Peyer's patch (tissue), 4 donors: ENCODE measurements at places on chromosomes 6 and 20. TPM values are rescaled to one million over a fixed set of nuclear protein-coding genes. Genes with fewer than 3 reads are reported as not detected.

DNA sequence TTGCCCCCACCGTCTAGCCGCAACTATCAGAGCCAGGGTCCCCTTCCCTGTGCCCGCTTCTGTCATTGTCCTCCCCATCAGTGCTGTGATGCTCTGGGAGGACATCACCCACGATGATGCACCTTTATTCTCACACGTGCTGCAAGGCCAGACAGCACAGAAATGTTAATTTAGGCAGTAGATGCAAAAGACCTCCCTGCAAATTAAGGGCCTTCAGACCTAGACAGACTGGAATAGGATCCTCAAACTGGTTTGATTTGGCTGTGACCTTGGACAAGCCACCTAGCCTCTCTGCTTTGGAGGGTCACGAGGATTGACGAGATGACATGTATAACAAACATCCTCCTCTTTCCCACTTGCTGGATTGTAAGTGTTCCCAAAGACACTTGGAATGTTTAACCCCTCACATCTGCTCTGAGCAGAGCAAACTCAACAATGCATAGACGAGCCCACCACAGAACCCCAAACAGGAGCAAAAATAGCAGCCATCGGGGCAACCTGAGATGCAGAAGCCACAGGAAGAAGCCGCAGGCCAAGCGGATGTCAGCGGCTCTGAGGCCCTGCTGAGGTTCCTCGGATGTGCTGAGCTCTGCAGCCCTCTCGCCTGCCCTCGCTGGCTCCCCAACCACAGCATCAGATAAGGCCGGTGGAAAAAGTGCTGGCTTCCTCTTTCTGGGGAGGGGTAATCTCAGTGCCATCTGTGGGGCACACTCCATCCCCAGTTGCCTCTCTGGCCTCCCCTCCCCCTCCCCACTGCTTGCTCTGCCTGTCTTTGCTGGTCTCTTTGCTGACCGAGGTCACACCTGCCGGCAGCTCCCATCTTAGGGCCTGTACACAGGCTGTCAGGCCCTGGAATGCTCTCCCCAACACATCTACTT is 35.3 kb downstream of the TOX2 start:
- peak; percentile 77 for DNase-seq

ARMC2 gene
- 0.53 TPM for total RNA-seq

GRCh38 chr6:19998541-19998940 is 161.4 kb downstream of the ID4 start:
- no peak for DNase-seq

GRCh38 chr6:107275330-107275865 is 160.1 kb upstream of the BEND3 start:
- DNase-seq = no peak

SIM1 gene
- total RNA-seq = not detected

GRCh38 chr6:169263836-169264608 is 10.4 kb upstream of the THBS2 start:
- no peak for DNase-seq

GRCh38 chr20:40891351-40891750 is 137.3 kb upstream of the TOP1 start:
- DNase-seq = no peak

SEMG1 gene
- not detected for total RNA-seq

ID4 gene
- 12.3 TPM for total RNA-seq

DNA sequence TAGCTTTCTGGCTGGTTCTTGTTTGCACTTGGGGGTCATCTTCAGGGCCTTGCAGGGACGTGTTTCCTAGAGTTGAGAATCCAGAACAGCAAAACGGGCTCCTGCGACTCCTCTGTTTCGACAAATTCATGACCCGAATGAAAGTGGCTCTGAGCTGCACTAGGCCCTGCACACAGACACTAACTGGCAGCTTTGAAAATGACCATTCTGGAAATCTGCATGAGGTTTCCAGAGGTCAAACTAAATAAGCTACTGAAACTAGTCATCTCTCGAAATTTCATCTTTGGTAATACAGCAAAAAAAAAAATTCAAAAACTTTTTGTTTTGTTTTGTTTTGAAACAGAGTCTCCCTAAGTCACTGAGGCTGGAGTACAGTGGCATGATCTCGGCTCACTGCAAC is 15.5 kb upstream of the BMP7 start:
- no peak for DNase-seq

AVP gene
- 5.8 TPM for total RNA-seq

- no peak for DNase-seq
These were observed 287.6 kb downstream of the ESR1 start for GRCh38 chr6:152094992-152095592.

GRCh38 chr20:38844963-38845362 is 39.5 kb downstream of the PPP1R16B start:
- no peak for DNase-seq

DNA sequence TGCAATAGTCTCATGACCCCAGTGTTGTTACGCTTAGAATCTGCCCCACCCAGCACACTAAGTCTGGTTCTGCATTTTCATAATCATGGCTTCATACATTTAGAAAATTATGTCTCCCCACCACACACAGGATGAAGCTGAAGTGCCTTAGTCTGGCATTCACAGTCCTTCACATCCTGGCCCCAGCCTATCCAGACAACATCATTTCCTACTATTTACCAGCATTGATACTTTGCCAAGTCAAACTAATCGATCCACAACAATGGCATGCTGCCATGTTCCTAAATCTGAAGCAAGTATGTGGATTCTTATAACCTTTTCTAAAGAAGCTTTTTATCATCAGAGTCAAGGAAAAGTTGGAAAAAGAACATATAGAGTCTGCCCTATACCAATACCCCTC is 132.4 kb upstream of the FBXL4 start:
- DNase-seq = no peak

DNA sequence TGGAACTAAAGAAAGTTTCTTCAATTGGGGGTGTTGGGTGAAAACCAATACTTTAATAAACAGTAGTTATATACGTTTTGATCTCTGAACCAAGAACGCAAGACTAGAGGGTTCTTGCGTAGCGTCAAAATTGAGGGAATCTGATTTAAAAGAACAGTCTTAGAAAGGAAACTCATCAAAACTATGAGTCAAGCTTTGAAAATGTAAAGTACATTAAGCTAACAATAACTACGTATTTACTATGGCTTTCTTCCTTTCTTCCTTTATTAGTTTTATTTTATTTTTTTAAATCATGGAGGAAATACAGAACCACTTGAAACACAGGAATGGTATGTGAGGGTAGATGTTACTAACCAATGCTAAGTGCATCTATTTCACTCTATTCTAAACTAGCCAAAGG is 287.0 kb upstream of the RSPO3 start:
- no peak for DNase-seq

ZBTB24 gene
- total RNA-seq = 6.7 TPM

- no peak for DNase-seq
These were observed 55.0 kb downstream of the AIG1 start for GRCh38 chr6:143115728-143116127.

DNA sequence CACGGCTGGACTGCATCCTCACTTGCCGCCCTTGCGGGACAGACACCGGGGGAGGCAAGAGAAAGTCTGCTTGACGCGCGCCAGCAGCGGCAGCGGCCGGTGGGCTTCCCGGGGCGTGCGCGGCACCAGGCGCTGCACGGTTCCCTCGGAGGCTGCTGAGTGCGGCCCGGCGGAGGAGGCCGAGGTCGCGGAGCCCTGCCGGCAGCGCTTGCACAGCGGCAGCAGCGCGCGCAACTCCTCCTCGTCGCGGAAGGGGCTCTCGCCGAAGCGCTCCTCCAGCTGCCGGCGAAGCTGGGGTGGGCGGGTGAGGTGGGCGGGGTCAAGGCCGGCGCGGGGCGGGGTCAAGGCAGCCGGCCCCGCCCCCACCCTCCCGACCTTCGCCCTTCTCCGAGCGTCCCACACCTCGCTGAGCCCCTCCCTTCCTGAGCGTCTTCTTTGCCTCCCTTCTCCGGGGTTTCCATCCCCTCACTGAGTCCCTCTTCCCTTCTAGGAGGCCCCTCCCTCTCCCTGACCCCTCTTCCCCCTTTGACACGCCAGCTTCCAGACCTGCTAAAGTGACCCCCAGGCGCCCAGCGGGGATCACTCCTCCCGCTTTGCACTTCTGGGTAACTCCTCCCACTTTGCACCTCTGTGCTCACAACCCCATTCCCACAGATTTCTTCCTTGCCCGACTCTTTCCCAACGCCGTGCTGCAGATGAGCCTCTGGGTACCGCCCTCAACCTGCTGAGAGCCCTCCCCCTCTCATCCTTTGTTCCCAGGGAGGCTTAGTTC is 8.8 kb downstream of the DUSP15 start:
- peak; percentile 84 for DNase-seq

DNA sequence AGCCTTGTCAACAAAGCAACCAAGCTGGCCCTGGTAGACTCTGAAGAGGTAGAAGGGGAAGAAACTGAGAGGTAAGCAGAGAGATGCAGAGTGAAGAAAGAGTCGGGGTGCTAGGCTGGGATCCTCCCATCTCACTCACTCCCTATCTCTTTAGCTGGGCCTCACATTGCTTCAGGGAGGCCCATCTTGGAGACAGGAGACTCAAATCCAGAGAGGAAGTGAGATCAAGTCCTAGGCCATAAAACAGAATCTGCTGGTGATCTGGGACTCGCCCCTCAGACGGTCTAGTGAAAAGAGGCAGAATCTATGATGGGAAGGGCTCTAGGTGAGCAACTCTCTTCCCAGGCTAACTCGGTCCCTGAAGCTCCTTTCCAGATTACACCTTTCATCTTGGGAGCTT is 659 bp upstream of the GUCA1B start:
- no peak for DNase-seq

RCAN2 gene
- total RNA-seq = 6.2 TPM

- DNase-seq = no peak
These were observed 31.1 kb upstream of the PIM1 start for GRCh38 chr6:37138856-37139229.

DNA sequence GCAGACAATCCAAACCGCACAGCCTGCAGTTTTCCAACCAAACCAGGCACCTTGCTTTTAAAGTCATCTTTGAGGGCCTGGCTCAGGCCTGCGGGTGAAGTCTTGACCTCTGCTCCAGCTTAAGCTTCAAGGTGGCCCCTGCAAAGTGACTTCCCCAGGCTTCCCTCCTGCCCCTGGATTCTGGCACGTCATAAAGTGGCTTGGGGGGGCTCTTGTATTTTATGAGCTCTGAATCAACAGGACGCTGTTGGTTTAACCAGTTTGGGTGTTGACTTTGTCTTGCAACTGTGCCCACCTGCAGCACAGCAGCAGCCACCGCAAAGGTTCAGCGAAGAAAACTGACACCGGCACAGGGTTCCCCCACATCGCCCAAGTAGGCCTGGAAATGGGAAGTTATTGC is 81.2 kb downstream of the NFATC2 start:
- DNase-seq = no peak

- DNase-seq = no peak
These were observed at the start of gene LAMA5 for GRCh38 chr20:62367136-62367632. Gene LAMA5, minus strand, starts transcription at chr20:62367312. Its CDS starts 67 bp downstream, at chr20:62367245.

PSORS1C1 gene
- total RNA-seq = not detected

GRCh38 chr6:3648724-3649123 is 102.8 kb downstream of the PXDC1 start:
- DNase-seq = no peak

DNA sequence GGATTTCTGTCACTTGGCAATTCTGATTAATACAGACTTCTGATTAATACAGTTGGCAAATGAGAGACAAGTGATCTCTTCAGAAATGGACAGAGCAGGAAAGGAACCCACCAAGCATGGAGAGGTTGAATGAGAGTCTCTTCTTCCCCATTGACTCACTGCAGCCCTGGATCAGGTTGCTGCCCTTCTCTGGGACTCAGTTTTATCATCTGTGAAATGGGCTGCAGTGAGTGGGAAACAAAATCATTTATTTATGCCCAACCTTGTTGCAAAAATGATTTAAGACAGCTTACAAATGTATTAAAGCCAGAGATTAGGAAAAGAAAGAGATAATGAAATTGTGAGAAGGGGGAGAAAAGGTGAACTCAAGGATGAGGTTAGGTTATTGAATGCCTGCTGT is 20.8 kb upstream of the RSPO4 start:
- DNase-seq = no peak
